ENCODE measurements at places on chromosomes 6 and 20.

GRCh38 chr6:162219266-162219665, 508.3 kb downstream of the PRKN start:
- DNase-seq = no peak

DNA sequence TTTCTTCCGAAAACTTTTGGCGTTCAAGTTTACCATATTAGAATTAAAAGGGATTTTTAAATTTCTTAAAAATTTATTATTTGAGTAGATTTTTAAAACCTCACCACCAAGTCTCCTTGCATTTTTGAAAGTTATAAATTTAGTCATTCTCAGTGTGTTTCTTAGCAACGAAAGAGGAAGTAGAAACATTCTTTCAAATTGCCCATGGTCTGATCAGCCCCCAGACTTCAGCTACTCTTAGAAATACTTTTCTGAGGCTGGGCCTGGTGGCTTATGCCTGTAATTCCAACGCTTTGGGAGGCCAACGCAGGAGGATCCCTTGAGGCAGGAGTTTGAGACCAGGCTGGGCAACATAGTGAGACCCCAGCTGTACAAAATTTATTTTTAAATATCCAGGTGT, 15.1 kb upstream of the RTF2 start:
- DNase-seq = no peak

DNA sequence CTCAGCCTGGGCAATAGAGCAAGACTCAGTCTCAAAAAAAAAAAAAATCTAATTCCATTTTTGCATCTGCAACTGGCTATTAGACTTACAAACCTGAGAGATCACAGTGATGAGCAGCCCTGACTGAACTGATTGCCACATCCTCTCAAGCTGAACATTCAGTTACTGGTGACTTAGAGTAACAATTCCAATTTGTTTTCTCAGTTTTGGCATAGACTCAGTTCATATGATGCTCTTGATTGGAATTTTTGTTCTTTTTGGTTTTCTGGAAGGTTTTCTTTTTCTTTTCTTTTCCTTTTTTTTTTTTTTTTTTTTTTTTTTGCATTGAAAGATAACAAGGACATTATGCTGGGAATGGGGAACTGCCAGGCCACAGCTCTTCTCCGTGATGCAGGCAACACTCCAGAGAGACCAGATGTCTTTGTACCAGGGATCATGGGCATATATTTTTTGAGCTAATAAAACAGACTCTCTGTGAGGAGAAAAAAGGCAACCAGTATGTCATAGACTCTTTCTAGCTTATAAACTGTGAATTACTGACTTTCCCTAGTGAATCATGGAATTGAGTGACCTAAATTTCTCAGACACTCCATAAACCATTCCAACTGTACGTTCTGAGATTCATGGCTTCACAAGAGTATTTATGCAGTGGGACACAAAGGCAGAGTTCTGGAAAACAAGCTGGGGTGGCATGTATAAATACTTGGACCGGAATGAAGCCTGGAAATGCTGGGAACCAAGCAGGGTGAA, 86.0 kb upstream of the SLC2A12 start:
- DNase-seq = no peak

GRCh38 chr6:158665332-158665731, 15.5 kb downstream of the SYTL3 start:
- DNase-seq = no peak

DNA sequence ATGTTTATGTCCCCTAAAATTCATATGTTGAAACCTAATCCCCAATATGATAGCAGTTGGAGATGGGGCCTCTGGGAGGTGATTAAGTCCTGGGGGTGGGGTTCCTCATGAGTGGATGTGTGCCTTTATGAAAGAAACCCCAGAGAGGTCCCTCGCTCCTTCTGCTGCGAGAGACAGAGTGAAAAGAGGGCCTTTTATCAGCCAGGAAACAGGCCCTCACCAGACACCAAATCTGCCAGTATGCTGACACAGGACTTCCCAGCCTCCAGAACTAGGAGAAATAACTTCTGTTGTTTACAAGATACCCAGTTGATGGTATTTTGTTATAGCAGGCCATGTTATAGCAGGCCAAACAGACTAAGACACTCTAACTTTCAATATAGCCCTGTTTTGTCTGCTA, 100.9 kb upstream of the NFATC2 start:
- DNase-seq = no peak

DNA sequence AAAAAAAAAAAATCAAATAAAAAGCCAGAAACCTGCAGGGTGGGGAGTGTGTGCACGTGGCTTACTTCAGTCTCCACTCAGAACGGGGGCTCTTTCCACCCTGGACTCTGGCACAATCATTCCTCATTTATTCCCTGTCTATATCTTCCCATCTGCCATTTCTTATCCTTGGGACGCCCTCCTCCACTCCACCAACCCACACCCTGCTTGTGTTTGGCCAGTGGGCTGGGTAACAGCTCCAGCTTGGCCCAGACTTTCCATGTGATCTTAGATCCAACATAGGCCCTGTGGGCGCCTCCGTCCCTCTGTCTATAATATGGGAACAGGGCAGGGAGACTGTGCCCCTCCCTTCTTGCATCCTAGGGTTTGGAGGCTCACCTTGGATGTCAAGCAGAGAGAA, 68.1 kb downstream of the CD40 start:
- no peak for DNase-seq

DNA sequence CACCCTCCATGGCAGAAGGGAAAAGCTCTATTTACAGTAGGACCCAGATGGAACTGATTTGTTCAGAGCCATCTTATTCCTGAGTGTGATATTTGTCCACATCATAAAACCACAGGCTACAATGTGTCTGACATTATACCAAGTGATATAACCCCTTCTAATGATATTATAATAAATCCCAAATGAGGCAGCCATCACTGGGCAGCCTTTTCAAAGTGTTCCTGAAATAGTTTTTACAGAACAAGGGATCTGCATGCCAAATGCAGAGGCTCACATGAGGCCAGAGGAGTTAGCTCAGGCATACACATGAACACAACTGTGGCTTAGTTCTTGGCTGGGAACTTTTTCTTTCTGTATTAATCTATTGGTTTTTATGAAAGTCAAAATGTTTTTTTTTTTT, 207.7 kb downstream of the MAFB start:
- DNase-seq = no peak

DNA sequence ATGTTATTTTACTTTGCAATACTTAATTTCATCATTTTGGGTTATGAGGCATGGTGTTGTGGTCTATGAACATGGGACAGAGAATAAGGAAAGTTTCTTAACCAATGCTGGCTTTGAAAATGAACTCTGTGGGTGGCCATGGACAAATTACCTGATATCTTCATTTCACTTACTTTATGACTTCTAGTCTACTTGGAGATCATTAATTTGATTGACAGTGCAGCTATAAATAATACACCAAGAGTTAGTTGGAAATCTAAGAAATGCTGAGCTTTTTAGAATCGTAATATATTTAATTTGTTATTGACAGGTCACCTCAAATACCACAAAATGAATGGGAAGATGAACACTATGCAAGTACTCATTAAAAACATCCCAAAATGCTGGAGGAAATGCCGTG, 140.4 kb downstream of the CENPW start:
- DNase-seq = no peak

DNA sequence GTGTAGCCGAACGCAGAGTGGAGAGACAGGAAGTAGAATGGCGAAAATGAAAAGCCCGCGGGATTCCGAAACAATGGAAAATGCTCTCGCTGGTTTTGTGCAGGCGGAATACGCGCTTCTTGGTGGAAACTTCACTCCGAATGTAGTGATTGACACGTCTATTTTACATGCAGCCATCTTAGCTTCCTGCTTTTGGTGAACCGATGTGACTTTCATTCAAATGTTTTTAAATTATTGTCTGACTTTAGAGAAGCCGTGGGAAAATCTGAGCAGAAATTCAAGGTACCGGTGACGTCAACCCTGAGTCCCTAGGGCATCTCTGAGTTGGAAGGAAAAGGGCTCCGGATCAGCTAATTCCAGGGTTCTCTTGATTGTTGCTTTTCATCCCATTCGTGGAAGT, 11.4 kb downstream of the GPX5 start:
- DNase-seq = no peak

GRCh38 chr6:135906542-135906941, 55.0 kb downstream of the PDE7B start:
- no peak for DNase-seq

- no peak for DNase-seq
These were observed 745.4 kb upstream of the ADGRB3 start for GRCh38 chr6:67889682-67889995.

- DNase-seq = no peak
These were observed 54.6 kb upstream of the ECHDC1 start for GRCh38 chr6:127397729-127398630.

GRCh38 chr20:48041078-48041780, 255.9 kb upstream of the SULF2 start:
- no peak for DNase-seq

GRCh38 chr20:9354579-9354978, 159.8 kb upstream of the LAMP5 start:
- DNase-seq = no peak

DNA sequence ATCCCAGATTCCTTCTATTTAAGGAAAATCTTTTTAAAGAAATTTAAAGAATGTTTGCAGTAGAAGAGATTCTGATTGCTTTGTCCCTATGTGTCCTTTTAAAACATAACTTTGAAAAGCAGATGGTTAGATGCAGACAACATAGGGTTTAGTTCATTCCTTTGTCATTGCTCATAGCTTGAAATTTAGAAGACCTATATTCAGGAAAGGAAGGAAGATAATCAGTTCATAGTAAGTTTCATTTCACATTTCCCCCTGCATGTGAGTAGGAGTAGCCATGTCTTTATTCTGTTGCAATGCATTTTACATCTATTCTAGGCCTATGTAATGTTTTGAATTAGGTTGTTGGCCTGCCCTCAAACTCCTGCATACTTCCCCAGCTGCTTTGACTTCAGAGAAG, 197.9 kb upstream of the GRIK2 start:
- DNase-seq = no peak

- no peak for DNase-seq
These were observed 580.0 kb upstream of the MARCKS start for GRCh38 chr6:113277111-113277510.

DNA sequence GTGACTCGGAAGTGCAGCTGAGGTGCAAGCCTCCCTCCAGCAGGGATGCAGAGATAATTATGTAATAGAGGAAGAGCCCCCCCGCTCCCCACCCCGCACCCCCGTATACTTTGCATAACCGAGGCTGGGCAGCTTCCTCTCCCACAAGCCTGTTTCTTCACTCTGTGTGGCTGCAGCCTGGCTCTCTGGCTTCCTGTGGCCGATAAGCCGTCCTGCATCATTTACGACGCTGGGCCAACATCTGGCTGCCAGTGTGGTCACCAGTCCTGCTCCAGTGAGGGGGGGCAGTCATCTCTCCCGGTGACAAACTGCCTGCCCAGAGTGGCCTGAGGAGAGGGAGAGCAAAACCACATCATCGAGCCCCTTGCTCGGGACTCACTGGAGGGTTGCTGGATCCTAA, 59.2 kb downstream of the RBM38 start:
- DNase-seq = no peak

DNA sequence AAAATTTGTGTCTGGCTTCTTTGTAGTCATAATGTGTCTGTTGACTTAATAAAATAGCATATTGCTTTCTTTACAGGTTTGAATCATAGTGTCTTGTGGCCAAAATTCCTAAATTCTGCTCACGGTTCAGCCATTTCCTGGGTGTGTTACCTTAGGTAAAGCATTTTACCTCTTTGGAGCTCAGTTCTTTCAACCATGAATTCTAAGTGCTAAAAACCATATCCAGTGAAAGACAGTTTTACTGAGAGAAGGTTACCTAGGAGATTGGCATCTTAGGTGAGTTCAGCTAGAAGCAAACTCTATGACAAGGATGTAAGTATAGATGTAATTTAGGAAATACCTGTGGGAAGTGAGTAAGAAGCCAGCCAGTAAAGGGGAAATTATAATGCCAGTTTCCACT, 20.7 kb downstream of the CRYBG1 start:
- DNase-seq = no peak

Measured in breast epithelium (tissue), 4 donors.